ENCODE measurements at places on chromosomes 4 and X. TPM values are rescaled to one million over a fixed set of nuclear protein-coding genes. Genes with fewer than 3 reads are reported as not detected.

GC gene
- not detected for total RNA-seq

RAI2 gene
- 39.0 TPM for total RNA-seq

ATP1B4 gene
- total RNA-seq: not detected

HS6ST2 gene
- total RNA-seq: 0.22 TPM

NLRP2B gene
- total RNA-seq: not detected

CXCR3 gene
- not detected for total RNA-seq

NOCT gene
- 7.0 TPM for total RNA-seq

S100P gene
- total RNA-seq: not detected

FGFR3 gene
- total RNA-seq: 0.94 TPM

NELFA gene
- total RNA-seq: 15.0 TPM

NXF2 gene
- not detected for total RNA-seq

CDX4 gene
- total RNA-seq: not detected

TRPC3 gene
- 0.51 TPM for total RNA-seq

SRPX gene
- total RNA-seq: 378 TPM

S100G gene
- total RNA-seq: not detected

MGARP gene
- total RNA-seq: not detected

STBD1 gene
- total RNA-seq: 42.5 TPM

FAM184B gene
- not detected for total RNA-seq

USP51 gene
- 2.6 TPM for total RNA-seq

LRPAP1 gene
- 67.5 TPM for total RNA-seq

GYPA gene
- total RNA-seq: not detected

All from subcutaneous adipose tissue (tissue), 4 donors.